ENCODE measurements at places on chromosomes 11 and 22.

DNA sequence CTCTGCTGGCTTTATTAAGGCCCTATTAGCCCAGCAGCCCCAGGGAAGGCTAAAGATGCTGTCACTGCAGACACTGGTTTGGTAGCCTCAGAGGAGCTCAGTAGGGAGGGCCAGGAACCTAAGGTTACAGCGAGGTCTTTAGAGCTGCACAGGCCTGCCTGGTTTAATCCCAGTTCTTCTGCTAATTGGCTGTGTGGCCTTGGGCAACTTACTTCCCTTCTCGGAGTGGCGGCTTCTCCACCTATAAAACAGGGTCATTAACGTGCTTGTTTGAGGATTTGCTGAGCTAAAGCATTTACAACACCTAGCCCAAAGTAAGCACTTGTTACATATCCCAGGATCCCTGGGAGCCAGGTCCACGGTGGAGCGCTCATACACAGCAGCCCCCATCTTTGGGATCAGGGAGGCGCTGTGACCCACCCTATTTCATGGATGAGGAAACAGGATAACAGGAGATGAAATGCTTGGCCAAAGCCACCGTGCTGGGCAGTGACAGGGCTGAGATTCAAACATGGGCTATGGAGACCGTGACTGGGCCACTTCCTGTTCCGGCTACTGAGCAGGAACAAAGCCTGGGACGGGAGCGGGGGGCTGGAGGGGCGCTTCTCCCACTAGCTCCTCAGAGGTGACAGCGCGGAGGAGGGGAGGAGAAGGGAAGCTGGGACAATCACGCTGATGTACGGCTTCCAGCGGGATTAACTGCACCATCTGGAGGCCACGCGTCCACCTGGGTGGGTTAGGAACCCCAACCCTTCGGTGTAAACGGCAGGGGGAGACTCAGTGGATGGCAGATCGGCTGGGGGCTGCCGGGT lies 61.5 kb downstream of the IGLL1 start:
- no peak for DNase-seq

DNA sequence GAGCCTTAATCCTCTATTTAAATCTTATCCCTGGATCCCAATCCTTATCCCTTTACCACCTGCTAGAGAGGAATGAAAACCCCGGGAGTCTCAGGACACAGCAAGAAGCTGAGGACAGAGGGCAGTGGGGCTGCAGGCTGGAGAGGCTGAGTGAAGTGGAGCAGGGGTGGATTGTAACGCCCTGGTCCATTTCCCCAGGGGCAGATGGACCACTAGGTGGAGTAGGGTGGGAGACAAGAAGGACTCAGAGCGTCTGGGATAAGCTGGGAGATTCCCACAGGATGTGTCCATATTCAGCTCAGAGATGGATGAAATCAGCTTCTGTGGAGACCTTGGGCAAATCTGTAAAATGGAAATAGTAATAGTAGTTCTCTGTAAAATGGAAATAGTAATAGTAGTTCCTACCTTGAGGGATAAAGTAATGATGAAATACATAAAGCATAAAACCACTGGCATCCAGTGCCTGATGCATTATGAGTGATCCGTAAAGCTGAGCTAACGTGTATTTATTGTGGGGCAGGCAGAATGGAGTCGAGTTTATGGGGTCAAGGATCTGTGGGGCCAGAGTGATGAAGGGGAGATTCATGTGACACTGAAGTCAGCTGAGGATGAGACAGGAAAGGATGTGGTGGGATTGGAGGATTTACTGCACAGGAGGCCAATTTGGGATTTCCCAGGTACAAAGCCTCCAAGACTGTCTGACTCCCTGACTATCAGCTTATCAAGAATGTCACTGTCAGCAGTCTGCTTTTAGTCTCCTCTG lies 1.9 kb upstream of the ROBO4 start:
- DNase-seq, result no peak

- no peak for DNase-seq
These were observed 141.3 kb downstream of the NAV2 start for GRCh38 chr11:19853920-19854319.

GRCh38 chr11:16975906-16976305 lies 38.3 kb downstream of the PLEKHA7 start:
- no peak for DNase-seq

DNA sequence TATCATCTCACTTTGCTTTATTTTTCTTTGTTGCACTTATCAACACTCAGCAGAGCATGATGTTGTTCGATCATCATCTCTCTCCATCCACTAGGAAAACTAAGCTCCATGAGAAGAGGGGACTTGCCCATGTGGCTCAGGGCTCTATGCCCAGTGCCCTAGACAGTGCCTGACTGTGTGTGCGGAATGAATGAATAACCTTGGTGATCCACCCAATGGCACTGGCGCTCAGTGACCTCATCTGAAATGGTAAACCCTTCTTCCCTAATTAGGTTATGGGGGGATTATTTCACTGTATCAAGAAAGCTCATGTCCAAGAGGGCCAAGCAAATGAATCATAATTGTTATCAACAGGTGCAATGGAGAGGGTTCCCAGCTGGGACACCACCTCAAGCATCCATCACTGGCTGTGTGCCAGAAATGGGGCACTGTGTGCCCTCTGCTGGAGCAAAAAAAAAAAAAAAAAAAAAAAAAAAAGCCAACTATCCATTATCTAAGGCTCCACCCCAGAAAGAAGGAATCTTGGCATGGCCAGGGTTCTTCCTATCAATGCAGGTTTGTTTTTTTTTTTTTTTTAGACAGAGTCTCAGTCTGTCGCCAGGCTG lies 172.6 kb downstream of the LARGE1 start:
- no peak for DNase-seq

DNA sequence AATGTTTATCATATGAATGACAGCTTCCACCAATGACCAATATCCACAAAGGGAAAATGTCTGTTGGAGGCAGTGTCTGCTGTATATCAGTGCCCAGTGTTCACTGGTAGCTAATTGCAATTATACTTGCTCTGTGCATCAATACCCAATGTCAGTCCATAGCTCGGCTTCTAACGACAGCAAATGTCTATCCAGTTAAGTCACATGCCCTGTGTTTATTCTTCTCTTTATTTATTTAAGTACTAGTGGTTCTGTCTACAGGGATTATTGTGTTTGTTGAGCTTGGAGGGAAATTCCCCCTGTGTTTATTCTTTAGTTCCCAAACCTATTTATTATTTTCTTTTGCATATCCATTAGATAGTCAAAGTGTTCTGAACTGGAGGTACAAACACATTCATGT lies 18.6 kb downstream of the TSKU start:
- no peak for DNase-seq

DNA sequence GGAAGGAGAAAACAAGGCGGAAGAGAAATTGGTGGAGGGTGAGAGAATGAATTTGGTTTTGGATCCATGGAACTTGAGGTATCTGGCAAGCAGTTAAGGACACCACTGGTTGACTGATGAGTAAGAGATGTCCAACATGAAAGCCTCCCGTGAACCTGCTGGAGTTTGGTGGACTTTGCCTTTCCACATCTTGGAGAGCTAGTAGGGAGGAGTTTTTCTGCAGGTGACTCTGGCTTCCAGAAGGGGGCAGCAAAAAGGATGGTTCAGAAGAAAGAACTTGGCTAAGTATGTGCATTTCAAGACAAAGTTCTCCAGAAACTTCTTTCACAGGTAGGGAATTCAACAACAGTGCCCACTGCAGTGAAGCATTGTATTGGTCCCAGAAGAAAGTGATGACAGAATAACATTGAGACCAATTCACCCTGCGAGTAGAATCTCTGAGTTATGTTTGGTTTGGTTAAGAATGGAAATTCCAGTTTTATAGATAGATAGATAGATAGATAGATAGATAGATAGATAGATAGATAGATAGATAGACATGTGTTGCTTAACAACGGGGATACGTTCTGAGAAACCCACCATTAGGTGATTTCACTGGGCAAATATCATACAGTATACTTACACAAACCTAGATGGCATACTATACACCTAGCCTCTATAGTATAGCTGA lies 28.5 kb downstream of the DCDC1 start:
- DNase-seq, result no peak

DNA sequence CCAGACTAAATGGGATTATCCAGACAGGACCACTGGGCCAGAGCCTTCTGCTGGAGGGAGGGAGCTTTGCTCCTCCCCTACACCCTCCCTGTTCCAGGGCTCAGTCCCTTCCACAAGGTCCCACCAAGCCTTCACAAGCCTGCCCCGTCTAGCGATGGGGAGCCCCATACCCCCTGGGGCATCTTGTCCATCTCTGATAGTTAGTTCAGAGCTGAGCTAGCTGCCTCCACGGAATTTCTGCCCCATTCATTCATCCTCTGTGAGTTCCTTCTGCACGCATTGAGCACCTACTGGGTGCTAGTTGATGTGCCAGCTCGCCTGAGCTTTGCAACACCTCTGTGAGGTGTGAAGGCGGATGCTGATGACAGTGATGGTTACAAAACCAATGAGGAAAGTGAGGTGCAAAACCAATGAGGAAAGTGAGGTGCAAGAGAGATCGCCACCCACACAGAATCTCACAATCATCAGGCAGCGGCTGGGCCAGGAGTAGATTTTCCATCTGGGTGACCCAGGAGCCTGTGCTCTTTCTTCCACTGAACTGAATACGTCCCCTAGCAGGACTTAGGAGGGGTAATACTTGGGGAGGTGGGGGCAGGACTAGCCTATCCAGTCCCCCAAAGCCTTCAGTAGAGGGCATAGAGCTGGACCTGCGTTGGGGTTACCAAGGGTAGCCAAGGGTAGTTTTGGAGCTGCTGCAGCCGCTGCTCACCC lies 21.5 kb upstream of the CBX7 start:
- DNase-seq, result no peak

DNA sequence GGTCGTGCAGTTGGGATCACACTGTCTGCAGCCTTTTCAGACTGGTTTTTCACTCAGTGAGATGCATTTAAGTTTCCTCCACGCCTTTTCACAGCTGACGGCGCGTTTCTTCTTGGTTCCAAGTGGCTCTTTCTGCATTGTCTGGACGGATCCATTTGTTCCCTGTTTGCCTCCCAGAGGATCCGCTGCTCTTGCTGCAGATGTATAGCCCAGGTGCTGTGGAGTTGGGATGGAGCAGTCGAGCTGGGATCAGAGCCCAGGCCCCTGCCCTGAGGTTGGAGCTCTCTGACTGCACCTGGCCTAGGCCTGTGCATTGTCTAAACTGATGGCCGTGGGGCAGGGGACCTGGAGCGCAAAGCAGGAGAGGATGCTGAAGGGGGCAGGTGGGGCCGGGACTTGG lies 51.6 kb downstream of the PARVB start:
- no peak for DNase-seq

- no peak for DNase-seq
These were observed 399.1 kb downstream of the SOX6 start for GRCh38 chr11:15957234-15957633.

DNA sequence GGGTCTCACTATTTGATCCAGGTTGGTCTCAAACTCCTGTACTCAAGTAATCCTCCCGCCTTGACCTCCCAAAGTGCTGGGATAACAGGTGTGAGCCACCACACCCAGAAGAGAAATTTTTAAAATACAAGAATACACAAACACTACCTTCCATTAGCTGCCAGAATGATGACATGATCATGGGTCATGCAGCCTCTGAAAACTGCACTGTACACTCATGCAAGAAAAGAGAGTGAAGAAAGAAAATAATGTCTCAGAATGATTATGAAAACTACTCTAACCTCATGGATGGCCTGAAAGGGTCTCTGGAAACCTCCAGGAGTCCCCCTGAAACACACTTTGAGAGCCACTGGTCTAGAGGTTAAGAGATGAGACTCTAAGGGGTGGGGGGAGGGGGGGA lies 18.8 kb downstream of the VPS37C start:
- no peak for DNase-seq

- DNase-seq, result no peak
These were observed 14.6 kb downstream of the MS4A6A start for GRCh38 chr11:60168306-60168705.

DNA sequence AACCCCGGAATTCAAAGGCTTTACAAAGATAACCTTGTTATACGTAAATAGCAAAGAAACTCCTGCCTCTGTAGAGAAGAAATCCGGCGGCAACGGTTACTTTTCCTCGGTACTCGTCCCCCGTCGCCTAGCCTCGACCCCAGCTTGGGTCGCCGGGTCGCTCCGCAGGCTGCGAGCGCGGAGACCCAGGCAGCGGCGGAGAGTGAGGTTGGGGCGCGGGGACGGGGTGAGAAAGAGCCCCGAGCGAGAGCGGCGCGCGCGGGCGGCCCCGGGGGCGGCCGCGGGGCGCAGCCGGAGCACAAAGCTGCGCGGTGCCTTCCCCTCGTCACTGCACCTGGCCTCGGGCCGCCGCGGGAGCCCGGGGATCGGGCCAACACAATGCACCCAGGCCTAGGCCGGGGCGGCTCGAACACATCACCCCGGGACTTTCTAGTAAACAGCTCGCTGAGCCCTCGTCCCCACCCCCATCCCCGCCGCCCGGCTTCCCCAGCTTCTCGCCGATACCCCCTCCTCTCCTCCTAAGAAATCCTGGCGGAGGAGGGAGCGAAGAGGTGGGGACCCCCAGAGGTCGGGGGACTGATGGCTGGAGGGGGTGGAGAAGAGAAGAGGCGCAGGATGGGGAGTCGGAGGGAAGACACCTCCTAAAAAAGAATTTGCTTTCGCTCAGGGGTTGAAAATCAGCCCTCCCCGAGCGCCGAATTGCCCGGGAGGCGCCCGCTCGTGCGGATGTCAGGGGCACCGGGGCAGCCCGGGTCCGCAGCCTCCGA lies 845 bp downstream of the MPPED2 start:
- DNase-seq, result no peak

- no peak for DNase-seq
These were observed 106.9 kb downstream of the TBC1D22A start for GRCh38 chr22:46869329-46869728.

GRCh38 chr11:15222777-15223176 lies 108.1 kb downstream of the INSC start:
- no peak for DNase-seq

DNA sequence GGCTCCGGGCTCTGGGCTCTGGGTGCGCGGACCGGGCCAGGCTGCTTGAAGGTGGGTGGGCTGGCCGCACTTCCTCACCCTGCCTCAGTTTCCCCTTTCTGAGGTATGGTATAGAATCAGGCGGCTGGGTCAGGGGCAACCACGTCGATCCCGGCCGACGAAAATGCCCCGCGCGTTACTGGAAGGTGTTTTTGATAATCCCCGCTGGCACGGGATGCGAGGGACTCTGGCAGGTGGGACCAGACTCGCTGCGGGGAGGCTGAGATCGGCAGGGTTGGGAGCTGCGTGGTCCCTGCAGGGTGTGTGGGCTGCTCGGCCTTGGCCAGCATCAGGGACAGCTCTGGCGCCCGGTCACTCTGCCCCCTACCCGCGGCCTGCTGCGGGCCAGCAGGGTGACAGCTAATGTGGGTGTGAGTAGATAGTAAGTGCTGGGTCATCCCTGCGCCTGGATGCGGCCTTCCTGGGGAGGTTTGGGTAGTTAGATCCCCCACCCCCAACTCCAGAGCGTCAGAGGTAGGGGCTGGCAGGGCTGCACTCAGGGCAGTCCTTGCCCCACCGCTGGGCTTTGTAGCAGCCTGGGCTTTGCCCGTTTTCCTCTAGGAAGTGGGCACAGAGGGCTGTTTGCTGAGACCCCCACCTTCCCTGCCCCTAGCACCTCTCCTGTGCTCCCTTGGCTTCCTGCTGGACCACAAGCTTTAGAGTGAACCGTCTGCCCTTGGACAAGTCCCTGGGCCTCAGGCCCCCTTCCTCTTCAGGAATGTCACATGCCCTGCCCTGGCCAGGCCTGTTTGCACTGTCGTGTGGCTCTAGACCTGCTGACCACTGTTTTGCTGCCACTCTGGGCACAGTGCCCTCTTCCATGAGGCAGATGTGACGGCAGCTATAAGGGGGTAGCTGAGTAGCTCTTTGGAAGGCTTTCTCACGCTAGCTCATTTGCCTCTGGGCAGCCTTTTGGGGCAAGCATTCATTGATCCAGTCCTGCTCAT lies 579 bp downstream of the TANGO2 start:
- DNase-seq, result no peak

GRCh38 chr11:57498540-57498939 lies 17.0 kb downstream of the SLC43A1 start:
- DNase-seq, result no peak

Measured in activated T-cell treated with anti-CD3 and anti-CD28 coated beads for 48 hours (primary cell).